T1000 (cell line): ENCODE measurements at places on chromosomes 12 and 14.

DNA sequence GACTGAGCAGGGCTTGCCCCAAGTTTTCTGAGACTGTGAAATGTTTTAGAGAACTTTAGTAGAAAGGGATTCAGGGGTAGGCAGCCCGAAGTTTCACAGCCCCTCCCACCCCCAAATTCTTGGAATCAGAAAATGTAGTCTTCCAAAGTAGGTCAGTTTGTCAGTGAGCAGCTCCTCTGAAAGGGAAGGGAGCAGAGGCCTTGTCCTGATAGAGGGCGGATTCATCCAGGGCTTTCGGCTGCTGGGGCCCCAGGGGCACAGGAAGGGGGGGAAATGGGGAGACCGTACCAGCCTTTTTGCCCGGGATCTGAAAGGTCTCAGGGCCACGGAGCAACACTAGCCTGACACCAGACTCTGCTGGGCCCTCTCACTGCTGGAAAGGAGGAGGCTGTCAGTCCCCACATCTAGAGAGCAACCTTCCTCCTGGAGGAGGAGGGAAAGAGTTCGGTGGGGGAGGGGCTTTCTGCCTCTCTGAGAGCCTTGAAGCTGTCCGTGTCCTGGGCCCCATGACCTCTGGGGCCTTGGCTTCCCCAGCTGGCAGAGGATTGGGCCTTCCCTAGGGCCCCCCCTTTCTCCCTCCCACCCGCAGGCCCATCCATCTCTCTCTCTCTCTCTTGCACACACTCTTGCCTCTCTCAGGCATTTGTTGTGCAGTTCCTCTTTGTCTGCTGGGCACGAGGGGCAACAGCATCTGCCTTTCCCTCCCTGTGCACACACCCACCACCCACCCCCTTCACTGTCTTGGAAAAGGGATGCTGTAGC, at the start of gene IKZF4:
Gene IKZF4, plus strand, starts transcription at position 621 of the 762 bp plus-strand sequence. CDS start 451 bp downstream, outside the sequence.
- no peak for DNase-seq

GRCh38 chr14:96584199-96584906, 82.2 kb downstream of the PAPOLA start:
- no peak for DNase-seq

DNA sequence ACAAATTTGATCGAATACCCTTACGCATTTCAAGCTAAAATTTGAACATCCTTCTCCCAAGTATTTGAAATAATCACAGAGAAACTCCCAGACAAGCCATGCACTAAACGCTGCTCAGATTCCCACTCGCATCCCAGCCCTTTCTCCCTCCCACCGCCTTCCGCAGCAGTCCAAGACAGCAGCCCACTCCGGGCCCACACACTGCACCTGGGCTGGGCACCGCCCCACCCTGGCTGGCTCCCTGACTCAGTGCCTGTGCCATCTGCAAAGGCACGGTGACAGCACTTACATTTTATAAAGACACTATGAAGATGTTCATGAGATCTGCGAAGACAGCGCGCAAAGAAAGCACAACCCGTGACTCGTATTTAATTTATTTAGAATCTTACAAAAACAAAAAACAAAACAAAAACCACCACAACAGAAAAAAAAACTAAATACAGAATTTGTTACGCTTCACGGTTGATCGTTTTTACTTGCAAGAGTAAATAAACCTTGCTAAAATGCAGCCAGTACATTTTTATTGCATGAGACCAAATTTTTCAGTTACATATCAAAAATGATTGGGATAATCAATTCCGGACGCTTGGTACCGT, 17.2 kb upstream of the CDK2AP1 start:
- no peak for DNase-seq

- no peak for DNase-seq
Observed at GRCh38 chr14:34593740-34594375, 36.1 kb downstream of the SNX6 start.

GRCh38 chr12:50603817-50604639, 99.2 kb downstream of the DIP2B start:
- no peak for DNase-seq

DNA sequence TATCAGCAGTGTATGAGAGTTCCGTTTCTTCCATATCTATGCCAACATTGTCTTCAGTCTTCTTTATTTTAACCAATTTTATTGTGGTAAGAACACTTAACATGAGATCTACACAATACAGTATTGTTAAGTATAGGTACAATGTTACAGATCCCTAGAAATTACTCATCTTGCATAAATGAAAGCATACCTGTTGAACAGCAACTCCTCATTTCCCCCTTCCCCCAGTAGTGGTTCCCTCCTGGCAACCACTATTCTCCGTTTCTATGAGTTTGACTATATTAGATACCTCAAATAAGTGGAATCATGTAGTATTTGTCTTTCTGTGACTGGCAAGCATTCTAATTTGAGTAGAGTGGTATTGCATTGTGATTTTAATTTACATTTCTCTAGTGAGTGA, 150.5 kb downstream of the CRADD start:
- DNase-seq: no peak

DNA sequence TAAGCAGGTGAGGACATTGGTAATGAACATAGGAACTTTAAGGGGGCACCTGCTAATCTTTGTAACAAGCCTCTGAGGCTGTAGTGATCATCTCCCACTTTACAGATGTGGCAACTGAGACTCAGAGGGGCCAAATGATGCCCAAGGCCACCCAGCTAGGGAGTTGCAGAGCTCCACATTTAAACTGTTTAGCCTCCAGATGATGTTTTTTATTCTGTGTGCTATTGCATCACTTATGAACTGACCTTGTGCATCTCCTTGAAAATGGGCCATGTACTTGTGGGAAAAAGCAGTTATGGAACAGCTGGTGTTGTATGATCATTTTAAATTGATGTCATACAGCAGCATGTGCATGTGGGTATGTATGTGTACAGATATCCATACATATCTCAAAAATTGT, 41.4 kb downstream of the TPCN1 start:
- DNase-seq: no peak

GRCh38 chr12:113003636-113004035, 25.3 kb downstream of the OAS2 start:
- no peak for DNase-seq

- no peak for DNase-seq
Observed at GRCh38 chr12:99647453-99647852, at the start of gene GARIN6. Gene GARIN6 (plus strand): TSS chr12:99647753. CDS start chr12:99648175, 422 bp downstream.

- DNase-seq: no peak
Observed at GRCh38 chr14:54589843-54590242, 22.9 kb downstream of the SAMD4A start.

DNA sequence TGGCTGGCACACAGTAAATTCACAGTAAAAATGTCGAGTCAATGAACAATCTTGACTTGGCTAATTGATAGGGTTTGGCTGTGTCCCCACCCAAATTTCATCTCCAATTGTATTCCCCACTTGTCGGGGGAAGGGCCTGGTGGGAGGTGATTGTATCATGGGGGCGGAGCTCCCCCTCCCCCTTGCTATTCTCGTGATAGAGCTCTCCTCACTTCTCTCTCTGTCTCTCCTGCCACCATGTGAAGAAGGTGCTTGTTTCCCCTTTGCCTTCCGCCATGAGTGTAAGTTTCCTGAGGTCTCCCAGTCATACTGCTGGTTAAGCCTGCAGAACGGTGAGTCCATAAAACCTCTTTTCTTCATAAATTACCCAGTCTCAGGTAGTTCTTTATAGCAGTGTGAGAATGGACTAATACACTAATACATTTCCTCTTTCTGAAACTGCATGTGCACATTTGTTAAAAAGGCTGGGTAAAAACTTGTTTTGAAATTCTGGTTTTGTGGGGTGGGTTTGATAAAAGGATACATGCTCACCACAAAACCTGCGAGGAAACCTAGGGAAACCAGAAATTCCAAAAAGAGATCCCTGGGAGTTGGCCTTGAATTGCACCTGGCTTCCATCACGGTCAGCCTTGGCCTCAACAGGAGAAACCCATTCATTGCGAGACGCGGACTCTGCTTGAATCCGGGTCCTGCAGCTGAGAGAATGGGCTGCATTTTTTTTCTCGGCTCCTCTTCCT, 16.2 kb upstream of the MYL2 start:
- DNase-seq: no peak

- no peak for DNase-seq
Observed at GRCh38 chr14:96783915-96784224, 13.3 kb upstream of the VRK1 start.

- no peak for DNase-seq
Observed at GRCh38 chr12:76201758-76202157, 117.3 kb upstream of the NAP1L1 start.

DNA sequence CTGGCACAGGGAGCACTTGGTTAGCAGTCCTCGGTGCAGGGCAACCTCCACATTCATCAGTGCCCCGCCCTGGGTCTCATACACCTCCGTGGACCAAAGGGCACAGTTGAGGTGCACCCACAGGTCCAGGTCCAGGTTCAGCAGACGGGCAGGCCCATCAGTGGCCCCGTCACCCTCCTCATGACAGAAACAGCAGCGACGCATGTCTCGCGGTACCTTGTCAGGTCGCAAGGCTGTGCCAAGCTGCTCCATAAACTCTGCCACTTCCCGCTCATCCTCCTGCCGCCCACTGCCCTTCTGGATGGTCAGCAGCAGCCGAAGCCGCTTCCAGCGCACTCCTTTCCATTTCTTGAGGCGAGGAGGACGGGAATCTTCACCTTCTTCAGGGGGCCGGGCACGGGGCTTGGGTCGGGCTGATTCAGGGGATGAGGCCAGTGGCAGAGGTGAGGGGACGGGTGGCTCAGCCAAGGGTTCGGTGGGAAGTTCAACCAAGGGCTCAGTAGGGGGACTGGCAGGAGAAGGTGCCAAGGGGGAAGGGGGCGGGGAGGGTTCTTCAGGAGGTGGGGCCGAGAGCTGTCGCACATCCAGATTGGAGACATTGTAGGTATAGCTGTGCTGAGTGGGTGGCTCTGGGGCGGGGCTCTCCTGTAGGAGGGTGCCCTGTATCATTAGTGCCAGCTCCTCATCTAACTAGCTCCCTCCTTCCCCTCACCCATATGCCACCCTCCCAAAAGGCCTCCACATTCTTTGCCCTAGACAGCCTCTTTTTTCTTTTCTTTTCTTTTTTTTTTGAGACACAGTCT, 8.3 kb upstream of the PRKAG1 start:
- DNase-seq: no peak

GRCh38 chr12:125136702-125137101, 71.5 kb downstream of the AACS start:
- DNase-seq: no peak

GRCh38 chr14:92658684-92659083, 89.7 kb downstream of the LGMN start:
- no peak for DNase-seq

GRCh38 chr12:69120354-69120753, 119.0 kb upstream of the CPSF6 start:
- no peak for DNase-seq

DNA sequence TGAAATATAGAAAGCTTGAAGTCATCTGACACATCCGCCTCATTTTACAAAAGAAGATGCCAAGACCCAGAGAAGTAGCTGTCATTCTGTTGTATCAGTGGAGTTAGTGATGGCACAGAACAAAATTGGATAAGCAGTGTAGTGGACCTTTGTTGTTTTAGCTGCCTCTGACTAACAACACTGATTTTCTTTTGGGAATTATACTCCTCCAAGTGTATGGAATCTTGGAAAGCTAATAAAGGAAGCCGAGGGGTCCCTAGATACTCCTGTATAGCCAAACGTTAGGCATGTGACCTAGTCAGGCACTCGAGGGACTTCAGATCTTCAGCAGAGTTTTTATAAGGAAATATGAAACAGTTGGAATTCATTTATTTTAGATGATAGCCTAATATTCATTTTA, 94.5 kb downstream of the OTOGL start:
- no peak for DNase-seq

DNA sequence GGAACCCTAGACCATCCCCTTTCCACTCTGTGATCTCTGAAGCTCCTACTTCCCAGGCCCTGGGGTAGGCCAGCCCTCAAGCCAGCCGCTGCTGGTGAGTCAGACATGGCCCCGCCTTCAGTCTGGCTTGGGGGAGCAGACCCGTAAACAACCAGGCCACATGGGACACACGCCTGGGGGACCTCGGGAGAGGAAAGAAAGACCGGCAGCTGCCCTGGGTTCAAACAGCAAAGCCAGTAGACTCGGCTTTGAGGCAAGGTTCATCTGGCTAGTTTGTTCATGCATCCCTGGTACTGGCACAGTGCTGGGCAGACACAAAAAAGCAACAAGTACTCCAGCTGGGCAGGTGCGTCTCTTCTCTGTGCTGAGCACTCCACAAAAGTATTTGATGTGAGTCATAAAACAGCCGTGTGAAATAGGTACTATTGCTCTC, 101.9 kb downstream of the SETD3 start:
- no peak for DNase-seq

DNA sequence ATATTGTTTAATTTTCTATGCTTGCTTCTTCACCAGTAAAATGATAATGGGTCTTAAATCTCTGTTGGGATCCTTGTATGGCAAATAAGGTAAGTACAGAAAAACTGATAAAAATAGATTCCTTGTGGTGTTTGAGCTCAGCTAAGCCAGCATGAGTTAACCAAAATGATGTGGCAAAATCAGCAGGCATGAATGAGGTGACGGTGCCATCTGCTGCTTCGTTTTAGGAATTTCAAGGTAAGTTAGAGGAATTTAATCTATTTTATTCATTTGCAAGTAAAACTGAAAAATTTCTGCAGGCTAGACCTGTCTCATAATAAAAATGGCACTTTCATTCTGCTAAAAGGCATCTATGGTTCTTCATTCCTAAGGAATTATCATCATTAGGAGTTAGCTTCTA, 10.0 kb upstream of the CLEC7A start:
- peak; percentile 11 for DNase-seq

GRCh38 chr14:82411298-82411697, 877.6 kb upstream of the SEL1L start:
- DNase-seq: no peak

DNA sequence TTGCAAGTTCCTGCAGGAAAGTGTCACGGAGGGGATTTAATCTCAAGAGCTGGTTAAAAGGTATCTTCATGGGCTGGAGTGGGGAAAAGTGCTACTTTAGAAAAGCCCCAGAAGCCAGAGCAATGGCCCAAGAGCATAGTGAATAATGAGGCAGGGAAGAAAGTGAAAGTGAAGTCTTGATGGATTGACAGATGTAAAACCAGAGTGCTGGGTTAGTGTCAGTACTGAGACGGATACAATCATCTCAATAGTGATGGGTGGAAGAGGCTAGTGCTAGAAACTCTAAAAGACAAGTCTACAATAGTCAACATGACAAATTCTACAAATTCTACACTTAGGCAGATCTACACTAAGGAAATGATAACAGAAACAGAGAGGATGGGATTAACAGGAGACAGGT, 68.1 kb downstream of the CIT start:
- no peak for DNase-seq

DNA sequence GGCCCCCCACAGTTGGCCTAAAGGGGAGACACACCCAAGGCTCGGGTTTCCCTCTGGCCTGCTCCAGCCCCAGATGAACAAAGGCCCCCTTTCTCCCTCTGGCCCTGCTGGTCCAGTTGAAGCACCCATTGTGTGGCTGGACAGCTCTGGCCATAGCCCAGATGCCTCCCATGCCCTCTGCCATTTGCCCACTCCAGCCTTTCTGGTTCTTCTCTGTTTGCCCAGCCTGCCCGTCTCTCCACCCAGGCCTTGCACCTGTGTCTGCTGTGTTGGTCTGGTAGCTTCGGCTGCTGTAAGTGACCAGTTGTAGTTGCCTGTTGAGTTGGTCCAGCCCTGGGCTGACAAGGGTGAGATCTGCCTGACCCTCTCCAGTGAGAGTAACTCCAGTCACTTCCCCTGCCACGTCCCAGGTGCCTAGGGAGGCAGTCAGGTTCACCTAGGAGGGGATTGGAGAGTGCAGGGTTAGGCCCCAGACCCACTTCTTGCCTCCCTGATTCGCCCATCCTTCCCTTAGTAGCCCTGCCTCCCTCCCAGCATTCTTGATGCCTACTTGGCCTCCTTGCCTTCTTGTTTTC, 3.0 kb downstream of the B4GALNT1 start:
- DNase-seq: no peak

- DNase-seq: no peak
Observed at GRCh38 chr12:170371-171225, 43.4 kb downstream of the SLC6A12 start.
